ENCODE measurements at places on chromosomes 3 and 15.

GRCh38 chr3:157581371-157581770, 78.2 kb upstream of the VEPH1 start:
- no peak for DNase-seq

- no peak for DNase-seq
Observed at GRCh38 chr15:76865548-76865991, 39.6 kb downstream of the SCAPER start.

DNA sequence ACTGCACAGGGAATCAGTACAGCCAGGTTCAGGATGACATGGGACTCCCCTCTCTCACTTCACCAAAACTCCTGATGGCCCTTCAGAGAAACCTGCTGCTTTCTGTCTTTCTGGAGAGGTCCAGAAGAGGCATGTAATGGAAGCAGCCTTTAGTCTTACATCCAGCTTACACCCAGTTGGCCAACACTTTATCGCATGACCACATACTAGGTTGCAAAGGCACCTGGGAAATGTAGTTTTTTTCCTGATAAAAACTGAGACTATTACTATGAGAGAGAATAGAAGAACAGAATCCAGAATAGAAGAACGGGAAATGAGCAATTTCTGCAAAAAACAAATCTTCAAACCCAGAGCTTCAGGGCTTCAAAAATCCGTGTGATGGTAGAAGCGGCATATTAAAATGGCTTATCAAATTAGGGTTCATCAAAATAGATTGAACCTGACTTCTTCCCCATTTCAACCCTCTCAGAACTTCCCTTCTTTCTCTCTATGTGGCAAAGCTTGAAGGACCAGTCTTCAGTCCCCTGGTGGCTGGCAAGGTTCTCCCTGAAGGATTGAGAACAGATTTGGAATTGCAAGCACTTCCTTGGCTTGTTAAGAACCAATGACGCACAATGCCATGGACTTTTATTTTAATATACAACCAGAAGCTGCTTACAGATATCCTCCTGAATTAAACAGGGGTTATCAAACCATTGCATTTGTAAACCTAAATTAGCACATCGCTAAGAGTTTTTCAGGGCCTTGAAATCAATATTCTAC, 34.4 kb downstream of the CORO2B start:
- no peak for DNase-seq

GRCh38 chr15:100716456-100717085, 114.2 kb downstream of the ASB7 start:
- no peak for DNase-seq

Measured in tibial artery (tissue), 4 donors.